Fibroblast of lung (primary cell): ENCODE measurements at places on chromosomes 2 and 18.

- DNase-seq = peak; percentile 67
Observed at GRCh38 chr2:218860950-218861381, 1.4 kb downstream of the WNT6 start.

- no peak for DNase-seq
Observed at GRCh38 chr2:235460548-235461047, 33.2 kb upstream of the AGAP1 start.

- peak; percentile 26 for DNase-seq
Observed at GRCh38 chr2:64593035-64593655, 60.6 kb downstream of the SERTAD2 start.

DNA sequence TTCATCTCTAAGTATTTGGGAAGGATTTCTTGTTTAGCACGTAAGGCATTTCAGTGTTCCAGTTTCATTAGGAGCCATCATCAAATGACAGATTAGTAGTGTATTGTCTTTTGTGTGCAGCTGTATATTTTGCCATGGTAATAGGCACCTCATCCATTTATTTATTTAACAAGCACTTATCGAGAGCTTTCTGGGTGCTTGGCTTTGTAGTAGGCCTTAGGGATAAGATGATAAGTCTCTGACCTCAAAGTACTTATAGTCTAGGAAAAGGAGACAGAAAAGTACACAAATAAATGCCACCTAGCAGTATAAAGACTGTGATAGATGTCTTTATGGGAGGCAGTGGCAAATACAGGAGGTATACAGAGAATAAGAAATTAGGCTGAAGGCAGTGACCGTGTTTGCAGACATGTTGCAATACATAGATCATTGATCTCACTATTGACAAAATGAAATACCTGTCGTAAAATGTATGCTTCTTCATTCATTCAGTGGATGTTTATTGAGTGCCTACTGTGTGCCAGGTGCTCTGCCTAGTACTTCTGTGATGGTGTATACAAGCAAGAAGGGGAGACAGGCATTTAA is 265.9 kb downstream of the SETBP1 start:
- DNase-seq = no peak

GRCh38 chr2:225236769-225237323 is 162.7 kb upstream of the NYAP2 start:
- no peak for DNase-seq

- DNase-seq = peak; percentile 86
Observed at GRCh38 chr2:165803123-165803760, 9.2 kb upstream of the GALNT3 start.

- peak; percentile 54 for DNase-seq
Observed at GRCh38 chr2:192122141-192122540, 72.6 kb downstream of the TMEFF2 start.

DNA sequence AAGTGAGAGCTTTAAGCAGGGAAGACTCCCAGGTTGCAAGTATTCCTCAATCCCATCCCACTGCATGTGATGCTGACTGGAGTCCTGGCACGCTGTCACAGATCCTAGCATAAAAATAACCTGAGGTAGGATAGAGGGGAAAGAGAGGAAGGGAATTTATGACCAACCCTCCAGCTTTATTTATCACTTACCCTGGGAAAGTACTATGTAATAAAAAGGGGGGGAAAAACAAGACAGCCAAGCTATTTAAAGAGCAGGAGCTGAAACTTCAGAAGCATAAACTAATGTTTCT is 122.2 kb downstream of the SLC8A1 start:
- DNase-seq = no peak

DNA sequence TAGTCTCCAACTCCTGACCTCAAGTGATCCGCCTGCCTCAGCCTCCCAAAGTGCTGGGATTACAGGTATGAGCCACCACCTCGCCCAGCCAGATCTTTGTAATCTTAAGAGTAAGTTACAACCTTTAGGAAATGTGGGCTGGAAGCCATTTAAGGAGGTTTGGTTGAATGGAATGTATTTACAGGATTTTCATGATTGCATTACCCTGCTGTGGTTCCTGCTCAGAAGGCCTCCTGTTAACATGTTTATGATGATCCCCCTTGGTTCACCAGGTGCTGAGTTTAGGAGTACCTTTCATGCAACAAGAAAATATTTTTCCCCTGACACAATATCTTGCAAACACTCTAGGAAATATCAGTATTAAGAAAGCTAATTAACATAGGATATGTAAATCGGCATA is 187.4 kb upstream of the SH3BP4 start:
- DNase-seq = no peak

DNA sequence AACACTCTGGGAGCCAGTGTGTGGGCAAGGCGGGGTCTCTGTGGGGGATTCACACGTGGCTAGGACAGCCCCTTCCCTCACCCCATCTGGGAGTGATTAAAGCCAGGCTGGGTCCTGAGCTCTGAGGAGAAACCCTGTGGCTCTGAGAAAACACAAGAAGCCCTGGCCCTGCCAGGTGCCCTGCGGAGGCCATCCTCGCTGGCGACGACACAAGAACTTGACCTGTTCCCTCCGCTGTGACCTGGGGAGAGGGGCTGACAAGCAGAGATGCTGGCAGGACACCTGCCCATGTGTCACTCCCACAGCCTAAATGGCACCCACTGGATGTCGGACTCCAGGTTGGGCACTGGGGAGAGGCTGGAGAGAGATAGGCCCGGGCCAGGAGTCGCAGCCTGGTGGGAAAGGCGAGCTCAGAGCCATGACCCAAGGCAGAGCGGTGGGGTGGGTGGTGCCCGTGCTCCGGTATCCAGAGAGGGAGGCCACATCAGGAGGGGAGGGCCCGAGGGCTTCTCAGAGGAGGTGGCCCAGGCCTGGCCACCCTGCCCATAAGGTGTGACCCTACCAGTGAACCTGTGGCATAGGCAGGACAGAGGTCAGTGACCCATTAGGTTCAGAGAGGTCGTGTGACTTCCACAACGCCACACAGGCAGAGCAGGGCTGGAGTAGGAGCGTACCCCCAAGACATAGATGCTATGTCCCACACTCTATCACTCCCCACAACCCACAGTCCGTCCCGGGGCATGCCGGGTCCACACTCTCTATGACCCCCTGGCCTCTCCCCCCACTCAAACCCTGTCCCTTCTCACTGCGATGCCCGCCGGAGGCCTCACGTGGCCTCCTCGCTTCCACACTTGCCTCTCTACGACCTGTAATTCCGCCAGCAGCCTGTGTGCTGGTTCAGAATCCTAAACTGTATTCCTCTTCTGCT is 59.4 kb upstream of the HPCAL1 start:
- no peak for DNase-seq

GRCh38 chr2:222295368-222296062 is 3.3 kb downstream of the PAX3 start:
- DNase-seq = peak; percentile 46

DNA sequence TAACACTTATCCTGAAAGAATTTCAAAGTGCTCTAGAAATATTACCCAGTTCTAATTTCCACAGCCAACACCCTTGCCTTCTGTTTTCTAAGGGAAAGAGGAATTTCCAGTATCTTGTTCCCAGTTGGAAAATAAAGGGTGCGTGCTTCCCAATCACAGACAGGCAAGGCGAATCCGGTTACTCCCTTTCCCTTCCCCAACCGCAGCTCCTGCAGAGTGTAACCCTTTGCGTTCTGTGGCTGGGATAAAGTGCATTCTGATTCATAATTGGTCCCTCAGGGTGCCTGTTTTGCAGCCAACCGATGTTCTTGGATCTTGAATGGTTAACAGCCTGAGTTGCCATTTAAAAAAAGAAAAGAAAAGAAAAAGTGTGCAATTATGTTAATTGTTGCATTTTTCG is 40.6 kb upstream of the PGAP1 start:
- DNase-seq = peak; percentile 73

- DNase-seq = peak; percentile 33
Observed at GRCh38 chr2:9030841-9031240, 27.4 kb upstream of the MBOAT2 start.

- DNase-seq = no peak
Observed at GRCh38 chr2:238174701-238175100, 15.9 kb downstream of the ERFE start.

DNA sequence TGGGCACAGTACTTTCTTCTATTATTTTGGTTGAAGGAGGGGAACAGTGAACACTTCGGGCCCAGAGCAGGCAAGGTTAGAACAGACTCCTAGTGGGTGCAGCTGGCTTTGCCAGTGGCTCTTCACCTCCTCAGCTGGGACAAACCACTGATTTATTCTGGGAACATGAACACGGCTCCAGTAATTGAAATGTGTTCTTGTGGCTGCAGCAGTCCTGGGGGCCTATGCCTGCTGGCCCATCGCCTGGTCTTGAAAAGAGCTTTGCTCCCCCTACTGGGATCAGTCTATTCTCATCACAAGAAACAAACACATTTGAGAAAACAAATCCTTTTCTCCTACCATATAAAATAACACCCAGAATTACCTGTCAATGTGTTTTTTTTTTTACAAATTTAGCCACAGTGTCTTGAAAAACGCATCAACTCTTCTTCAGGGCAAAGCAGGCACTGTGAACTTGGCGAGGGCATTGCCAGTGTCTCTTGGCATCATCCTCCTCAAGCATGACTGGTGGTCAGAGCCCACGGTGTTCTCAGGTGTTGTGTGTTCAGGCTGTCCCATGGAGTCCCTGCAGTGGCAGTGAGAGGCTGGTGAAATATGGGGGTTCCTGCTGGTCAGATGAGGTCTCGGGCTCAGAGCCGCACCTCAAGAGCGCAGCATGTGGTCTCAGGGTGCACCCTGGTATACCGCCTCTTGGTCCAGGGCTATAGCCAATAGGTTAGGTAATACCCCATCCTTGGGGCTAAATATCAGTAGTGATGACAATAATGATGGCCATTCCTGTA is 51.3 kb downstream of the RNF144A start:
- peak; percentile 41 for DNase-seq

- no peak for DNase-seq
Observed at GRCh38 chr2:80525152-80525551, 220.6 kb upstream of the LRRTM1 start.

- no peak for DNase-seq
Observed at GRCh38 chr2:58508006-58508405, 266.9 kb upstream of the FANCL start.

- no peak for DNase-seq
Observed at GRCh38 chr18:57776354-57776753, 26.8 kb downstream of the ATP8B1 start.

GRCh38 chr2:20069756-20070155 is 18.3 kb upstream of the LAPTM4A start:
- no peak for DNase-seq

DNA sequence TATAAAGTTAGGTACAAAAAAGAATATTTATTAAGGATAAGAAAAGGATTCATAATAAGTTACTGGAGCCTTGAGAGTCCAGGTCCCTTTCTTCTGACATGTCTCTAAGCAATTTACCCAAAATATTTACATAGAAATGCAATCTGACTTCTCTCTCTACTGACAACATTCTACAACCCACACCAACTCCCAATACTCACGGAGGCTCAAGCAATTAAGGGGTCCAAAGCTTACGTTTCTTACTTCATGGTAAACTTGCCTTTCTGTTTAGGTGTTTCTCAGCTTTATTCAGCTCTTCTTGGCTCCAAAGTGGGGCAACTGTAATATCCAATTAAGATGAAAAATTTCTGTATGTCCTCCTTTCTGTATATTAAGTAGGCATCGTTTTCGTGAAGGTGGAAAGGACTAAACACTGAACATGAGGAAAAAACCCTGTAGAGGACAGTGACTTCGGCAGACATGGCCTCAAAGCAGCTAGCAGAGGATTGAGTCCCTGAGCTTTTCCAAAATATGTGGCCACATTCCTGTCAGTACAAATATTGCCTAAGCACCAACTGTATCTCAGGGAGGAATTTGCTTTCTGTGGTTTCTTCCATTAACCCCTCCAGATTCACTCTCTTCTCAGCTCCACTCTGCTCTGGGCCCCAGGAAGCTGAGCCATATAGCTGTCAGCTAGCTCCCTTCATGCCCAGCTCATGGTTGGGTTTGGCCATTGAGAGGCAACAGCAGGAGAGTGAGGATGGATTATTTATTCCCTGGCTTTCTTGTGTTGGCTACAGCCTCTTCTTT is 67.9 kb upstream of the GLS start:
- DNase-seq = peak; percentile 75

- peak; percentile 65 for DNase-seq
Observed at GRCh38 chr2:54471221-54471711, 15.1 kb downstream of the SPTBN1 start.

GRCh38 chr2:200278694-200279316 is 27.7 kb upstream of the SPATS2L start:
- DNase-seq = no peak

GRCh38 chr2:167933097-167933814 is 314.1 kb downstream of the STK39 start:
- no peak for DNase-seq

GRCh38 chr2:28927878-28928277 is 33.4 kb downstream of the WDR43 start:
- peak; percentile 73 for DNase-seq

DNA sequence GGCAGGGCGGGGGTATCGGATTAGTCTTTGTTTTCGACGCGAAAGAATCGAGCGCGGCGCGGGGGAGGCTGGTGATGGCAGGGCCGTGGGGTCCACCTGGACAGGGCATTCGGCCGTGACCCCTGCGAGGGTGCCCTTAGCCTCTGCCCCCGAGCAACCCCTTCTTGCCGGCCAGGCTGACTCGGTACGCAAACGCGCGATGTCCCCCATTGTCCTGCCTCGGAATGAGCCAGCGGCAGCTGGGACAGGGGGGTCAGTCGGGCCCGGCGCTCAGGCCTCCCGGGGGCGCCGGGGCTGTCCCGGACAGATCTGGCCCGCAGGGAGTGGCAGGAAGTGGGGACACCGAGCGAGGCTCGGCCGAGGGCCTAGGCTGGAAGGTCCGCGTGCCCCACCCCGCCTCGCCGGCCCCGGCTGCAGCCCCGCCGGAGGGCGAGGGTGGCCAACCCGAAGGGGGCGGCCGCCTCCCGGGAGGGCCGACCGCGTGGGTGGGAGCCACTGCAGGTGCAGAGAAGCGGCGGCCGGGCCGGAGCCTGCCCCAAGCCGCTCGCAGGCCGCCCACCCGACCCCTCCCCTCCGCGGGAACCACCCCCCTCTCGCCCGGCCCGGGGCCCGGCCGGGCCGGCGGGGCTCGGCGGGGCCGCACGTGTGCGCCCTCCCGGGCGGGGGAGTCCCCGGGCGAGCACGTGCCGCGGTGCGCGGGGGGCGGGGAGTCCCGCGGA is at the start of gene TET3:
TET3 (plus strand) TSS at position 708 of the 719 bp plus-strand sequence. CDS start 1,494 bp downstream, outside the sequence.
- DNase-seq = no peak

GRCh38 chr18:68428661-68429060 is 286.2 kb downstream of the TMX3 start:
- peak; percentile 57 for DNase-seq

GRCh38 chr2:235611349-235611748 is 117.5 kb downstream of the AGAP1 start:
- no peak for DNase-seq
